ENCODE measurements at places on chromosomes 5 and 9.

DNA sequence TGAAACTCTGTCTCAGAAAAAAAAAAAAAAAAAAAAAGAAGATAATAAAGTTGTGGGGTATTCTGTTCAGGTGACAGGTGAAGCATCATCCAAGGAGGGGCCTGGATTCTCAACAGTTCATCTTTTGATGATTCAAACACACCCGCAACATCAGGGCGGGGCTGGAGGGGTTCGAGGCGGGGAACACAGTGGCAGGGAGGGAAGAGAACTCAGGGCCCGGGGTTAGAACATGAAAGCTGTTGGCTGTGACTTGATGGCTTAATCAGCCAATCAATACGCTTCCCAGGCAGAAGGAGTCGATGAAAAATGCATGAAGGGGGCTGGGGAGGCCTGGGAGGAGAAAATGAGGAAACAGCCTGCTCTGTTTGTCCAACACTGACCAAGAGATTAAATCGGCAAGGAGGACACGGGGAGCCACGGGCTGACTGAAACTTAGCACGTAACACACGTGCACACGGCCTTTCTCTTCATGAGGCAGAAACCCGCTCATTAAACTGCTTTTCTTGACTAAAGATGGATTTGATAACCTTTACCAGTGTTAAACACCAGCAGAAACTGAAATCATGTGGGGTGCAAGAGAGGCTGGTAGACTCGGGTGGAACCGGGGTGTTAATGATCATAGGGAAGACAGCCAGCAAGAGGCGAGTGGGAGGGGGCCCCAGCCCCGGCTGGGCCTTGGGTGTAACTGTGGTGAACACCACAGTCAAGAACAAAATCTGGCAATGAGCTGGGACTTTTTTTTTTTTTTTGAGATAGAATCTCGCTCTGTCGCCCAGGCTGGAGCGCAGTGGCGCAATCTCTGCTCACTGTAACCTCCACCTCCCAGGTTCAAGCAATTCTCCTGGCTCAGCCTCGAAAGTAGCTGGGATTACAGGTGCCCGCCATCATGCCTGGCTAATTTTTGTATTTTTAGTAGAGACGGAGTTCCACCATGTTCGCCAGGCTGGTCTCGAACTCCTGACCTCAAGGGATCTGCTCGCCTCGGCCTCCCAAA lies 105.7 kb upstream of the RAPGEF1 start:
- DNase-seq = no peak

DNA sequence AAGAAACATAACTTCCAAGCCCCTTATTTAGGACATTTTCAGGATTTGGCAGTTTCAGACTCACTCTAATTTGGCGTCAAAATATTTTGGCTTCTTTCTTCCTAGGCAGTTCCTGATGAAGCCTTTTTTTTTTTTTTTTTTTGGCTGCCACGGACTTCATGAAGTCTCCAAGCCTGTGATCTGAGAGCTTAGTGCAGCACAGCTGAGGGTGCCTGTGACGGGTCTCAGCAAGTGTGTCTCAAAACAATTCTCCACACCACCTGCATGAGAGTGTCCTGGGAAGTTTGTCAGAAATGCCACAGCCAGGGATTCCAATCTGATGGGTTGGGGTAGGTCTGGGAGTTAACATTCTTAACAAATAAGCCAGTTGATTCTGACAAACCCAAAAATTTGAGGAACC lies 6.0 kb upstream of the ESM1 start:
- no peak for DNase-seq

DNA sequence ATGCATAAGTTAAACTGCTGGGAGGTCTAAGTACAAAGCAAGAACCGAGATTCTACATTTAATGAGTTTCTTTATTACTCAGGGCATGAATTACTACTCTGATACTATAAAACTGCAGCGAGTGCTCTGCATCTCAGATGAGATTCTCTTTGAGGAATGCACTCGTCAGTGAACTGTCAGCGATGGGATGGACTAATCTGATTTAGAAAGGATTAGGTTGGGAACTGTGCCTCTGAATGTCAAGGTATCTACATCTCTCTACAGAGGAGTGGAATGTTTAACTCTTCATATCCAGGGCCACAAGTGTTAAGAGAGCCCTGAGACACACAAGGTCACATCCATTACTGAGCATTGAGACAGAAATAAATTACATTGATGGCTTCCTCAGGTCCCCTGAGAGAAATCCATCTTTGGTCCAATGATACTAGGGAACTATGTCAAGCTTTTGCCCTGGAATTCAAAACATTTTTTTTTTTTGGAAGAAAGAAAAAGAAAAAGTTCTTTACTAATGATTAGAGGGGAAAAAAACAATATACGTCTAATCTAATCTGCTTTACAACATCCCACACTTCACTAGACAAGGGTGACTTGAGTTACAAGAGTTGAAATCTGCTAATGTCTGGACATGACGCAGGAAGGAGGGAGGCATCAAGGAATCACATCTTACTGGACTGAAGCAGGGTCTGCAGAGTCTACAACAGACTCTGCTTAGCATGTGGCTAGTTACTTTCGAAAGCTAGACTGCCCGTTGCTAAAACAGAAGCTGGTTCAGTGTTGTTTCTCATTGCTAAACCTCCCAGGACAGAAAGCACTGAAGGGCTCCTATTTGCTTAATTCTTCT lies 270.0 kb upstream of the TLE4 start:
- DNase-seq = no peak

GRCh38 chr5:81577091-81577490 lies 173.8 kb downstream of the SSBP2 start:
- no peak for DNase-seq

DNA sequence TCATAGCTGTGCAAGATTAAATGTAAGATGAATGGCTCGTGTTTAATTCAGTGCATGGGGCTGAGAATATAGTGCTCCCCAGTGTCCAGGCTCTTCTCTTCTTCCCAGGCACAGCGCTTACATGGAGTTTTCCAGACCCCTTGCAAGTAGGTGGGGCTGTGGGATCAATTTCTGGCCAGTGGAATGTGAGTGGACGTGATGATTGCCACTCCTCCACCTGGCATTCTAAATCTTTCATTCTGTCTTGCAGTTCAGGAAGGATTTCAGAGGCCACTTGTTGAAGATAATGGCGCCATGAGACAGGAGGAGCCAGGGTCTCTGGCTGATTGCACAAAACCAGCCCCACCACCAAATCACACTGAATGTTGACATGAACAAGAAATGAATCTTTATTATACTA lies 7.2 kb upstream of the PIP5K1B start:
- DNase-seq = no peak

GRCh38 chr9:124292696-124293593 lies 35.2 kb downstream of the NEK6 start:
- no peak for DNase-seq

DNA sequence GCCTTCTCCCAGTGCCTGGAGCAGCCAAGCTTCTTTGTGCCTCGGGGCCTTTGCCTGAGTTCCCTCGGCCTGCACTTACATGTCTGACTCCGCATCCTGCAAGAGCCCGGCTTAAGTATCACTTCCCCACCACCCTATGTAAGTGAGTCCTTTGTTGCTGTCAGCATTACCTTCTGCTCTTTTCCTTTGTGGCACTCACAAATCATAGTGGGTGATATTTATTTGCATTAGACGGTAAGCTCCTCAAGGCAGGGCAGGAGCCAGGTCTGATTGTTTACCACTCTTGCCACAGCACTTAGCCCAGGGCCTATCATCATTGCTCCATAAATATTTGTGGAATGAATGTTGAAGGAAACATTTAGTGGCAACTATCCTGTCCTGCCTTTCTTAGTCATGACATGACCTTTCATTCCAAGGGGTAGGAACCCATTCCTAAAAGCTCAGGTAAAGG lies 4.8 kb downstream of the GM2A start:
- no peak for DNase-seq

- DNase-seq = no peak
Measured at GRCh38 chr5:108415726-108416125, 33.8 kb upstream of the FBXL17 start.

DNA sequence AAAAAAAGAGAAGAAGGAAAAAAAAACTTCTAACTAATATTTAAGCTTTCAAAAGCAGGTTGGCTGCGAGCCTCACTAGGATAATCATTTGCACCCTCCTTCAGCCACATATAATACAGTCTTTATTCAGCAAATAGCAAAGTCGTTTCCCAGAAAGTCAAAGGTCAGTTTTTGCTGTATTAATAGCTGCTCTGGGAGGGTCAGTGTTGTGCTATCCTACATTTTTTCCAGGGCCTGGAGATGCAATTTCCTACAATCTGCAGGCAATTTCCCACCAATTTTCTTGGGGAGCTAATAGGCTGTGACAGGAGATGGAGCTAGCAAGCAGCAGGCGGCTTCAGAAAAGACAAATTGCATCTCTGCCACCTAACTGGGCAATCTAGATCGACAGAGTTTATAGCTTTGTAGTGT lies 136.8 kb downstream of the TLE1 start:
- DNase-seq = no peak

GRCh38 chr9:121450241-121450640 lies 49.4 kb downstream of the GGTA1 start:
- DNase-seq = no peak

DNA sequence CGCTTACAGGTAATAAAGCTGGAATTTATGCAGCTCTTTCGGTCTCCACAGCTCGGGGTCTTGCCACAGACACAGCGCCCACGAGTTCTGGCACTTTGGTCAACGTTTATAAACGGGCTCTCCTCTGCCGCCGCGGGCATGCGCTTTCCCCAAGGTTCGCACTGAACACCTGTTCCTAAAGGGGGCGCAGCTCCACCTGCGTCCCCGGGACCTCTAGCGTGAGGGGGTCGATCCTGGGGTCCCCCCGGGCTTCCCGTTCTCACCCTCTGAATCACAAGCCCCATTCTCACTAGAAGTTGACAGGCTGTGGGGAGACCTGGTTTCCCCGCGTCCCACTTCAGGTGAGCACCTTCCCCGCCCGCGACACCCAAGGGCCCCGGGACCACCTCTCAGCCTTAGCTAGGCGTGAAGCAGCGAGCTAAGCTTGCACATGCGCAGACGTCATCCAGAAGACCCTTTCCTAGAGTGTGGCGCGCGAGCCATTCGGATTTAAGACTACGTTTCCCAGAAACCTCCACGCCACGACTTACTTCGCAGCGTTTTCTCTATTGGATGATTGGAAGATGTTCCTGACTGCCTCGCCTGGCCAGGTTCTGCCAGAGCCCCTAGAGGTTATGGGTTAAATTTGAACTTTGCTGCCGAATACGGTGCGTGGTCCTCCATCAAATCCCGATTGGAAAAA lies 21.3 kb upstream of the ZNF782 start:
- peak; percentile 96 for DNase-seq

GRCh38 chr9:81626511-81626910 lies 62.8 kb downstream of the TLE1 start:
- no peak for DNase-seq

GRCh38 chr5:38094889-38095288 lies 163.5 kb upstream of the EGFLAM start:
- DNase-seq = no peak

GRCh38 chr5:6634306-6634705 lies 1.1 kb downstream of the SRD5A1 start:
- no peak for DNase-seq

GRCh38 chr9:37621273-37622121 lies 29.1 kb upstream of the TOMM5 start:
- no peak for DNase-seq

DNA sequence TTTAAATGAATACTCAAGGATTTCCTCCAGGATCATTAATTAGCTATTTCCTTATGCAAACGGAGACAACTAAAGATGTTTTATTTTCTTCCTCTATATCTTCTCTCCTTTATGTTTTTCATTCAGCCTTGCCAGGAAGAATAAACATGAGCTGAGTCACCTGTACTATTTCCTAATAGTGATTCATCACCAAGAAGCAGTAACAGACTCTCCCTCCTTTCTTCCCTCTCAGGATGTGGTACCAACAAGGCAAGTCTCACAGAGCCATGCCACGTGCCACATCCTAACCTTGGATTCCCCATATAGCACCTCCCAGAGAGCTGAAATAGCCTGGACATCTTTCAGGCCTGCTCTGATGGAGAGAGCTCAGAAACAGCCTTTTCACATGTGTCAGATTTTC lies 758.6 kb upstream of the DMAC1 start:
- DNase-seq = no peak

GRCh38 chr9:21996438-21996837 lies 1.8 kb downstream of the CDKN2B-AS1 start:
- peak; percentile 38 for DNase-seq

DNA sequence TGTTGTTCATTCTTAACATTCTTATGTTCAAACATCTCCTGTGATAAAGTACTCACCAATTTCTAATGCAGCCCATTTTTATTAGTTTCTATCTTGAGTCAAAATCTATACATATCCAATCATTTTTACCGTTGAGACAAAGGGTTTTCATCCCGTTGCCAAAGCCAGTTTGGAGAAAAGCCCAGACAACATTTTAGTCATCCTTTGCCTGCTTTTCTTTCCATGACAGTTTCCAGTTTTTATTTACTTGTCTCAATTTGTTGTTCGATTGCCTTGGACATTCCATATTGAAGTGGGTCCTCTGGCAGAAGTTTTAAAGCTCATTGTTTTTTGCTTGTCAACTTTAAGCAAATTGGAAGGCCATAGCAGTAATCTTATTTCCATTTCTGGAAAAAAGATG lies 123.9 kb downstream of the RAB3C start:
- DNase-seq = no peak

All from NCI-H1694 treated with DMSO at 0.1 percent for 48 hours (cell line).